GM23338 (cell line): ENCODE measurements at places on chromosomes 6 and 20.

DNA sequence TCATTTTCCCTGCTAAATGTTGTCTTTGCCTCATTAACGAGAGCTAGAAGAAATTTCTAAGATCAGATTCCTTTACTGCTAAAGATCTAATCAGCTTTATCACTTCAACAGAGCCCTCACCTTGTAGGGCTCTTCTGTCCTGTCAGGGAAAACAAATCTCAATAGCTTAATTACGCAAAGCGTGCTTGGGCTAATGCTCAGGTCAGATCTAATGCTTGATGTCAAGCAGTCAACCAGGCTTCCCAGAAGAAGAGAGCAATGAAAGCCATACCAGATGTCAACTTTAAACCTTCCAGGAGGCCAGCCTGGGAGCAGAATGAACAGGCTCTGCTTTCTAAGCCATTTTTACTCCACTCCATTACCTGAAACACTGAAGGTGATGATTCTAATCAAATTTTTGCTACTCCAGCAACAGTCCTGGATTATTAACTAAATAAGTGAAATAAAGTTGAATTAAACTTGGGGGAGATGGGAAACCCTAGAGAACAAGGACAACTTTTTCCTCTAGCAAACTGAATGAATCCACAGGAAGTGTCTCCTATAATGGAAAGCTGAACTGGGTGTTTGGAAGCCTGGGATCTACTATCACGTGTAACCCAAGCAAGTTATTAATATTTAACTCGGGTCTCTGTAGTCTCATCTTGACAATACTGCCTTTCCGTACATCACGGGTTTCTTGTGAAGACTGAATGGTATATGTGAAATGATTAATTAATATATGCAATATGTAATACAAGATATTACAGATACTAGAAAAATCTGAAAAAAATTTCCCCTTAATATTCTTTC is 273.7 kb downstream of the PTPRK start:
- DNase-seq = no peak

- no peak for DNase-seq
Measured at GRCh38 chr6:7805078-7805849, 79.4 kb downstream of the BMP6 start.

GRCh38 chr6:138346302-138347195 is 31.2 kb upstream of the SMIM28 start:
- DNase-seq = peak; percentile 9

DNA sequence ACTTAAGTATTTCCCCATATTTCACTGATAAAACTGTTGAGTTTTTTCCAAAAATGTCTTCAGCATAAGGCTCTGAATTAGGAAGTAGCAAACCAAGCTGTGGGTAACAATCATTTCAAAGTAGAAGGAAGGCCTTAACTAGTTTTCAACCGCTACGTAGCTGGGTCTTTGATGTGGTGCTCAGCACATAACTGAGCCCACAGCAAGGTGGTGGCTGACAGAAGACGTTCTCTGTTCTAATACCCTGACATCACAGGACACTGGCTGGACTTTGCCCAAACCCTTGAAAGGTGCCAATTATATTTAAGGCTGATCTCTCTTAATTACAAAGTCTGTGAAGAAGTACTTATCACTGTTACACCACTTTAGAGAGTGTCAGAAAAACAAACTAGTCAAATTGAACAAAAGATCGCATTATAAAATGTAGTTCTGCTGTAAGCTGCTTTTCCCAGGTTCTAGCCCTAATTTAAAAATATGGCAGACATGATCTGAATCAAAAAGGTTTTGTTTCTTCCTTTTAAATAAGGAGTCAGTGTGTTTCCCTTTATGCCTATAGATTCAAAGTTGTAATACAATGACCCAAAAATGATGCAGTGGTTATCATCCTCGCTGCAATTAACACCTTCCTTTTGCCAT is 26.7 kb downstream of the MAN1A1 start:
- no peak for DNase-seq

DNA sequence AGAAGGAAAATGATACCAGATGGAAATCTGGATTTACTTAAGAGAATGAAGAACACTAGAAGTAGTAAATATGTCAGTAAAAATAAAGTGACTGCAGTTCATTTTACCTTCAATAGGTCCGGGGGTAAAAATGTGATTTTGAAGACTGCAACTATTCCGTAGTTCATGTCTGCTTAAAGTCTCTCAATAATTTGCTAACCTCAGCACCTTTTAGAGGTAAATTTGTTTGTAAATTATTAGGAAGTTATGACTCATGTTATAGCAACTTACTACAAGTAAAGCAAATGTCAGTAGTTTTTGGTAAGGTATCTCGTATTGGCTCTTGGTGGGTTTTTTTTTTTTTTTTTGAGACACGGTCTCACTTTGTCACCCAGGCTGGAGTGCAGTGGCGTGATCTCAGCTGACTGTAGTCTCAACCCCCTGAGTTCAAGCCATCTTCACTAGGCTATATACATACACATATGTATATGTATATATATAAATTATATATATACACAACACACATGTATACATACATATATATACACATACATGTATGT is 32.1 kb downstream of the BICRAL start:
- no peak for DNase-seq

GRCh38 chr6:11772109-11772825 is 6.3 kb downstream of the ADTRP start:
- DNase-seq = no peak

- no peak for DNase-seq
Measured at GRCh38 chr6:122400462-122401089, 1.1 kb downstream of the HSF2 start.

GRCh38 chr20:11020712-11021111 is 346.9 kb upstream of the JAG1 start:
- no peak for DNase-seq
